Transverse colon (tissue), 4 donors: ENCODE measurements at places on chromosomes 6 and 20. TPM values are rescaled to one million over a fixed set of nuclear protein-coding genes. Genes with fewer than 3 reads are reported as not detected.

GRCh38 chr20:63878899-63879663 is 14.0 kb downstream of the TPD52L2 start:
- no peaks in the 10 kb centered on the region for H3K27me3 ChIP-seq
- no peak overlapping the region for H3K4me3 ChIP-seq
- no peaks in the 10 kb centered on the region for H3K4me1 ChIP-seq
- DNase-seq, result no peak
- H3K36me3 ChIP-seq, result no peaks in the 10 kb centered on the region

GRCh38 chr20:63652192-63652980 is 838 bp downstream of the STMN3 start:
- H3K4me1 ChIP-seq, result peaks cover 31% of the 10 kb centered on the region
- no peak for DNase-seq
- H3K36me3 ChIP-seq, result no peaks in the 10 kb centered on the region
- H3K27me3 ChIP-seq, result peaks cover 36% of the 10 kb centered on the region
- H3K4me3 ChIP-seq, result peak overlapping the region; percentile 52

- DNase-seq, result no peak
- H3K4me3 ChIP-seq, result no peak overlapping the region
- no peaks in the 10 kb centered on the region for H3K4me1 ChIP-seq
- no peaks in the 10 kb centered on the region for H3K27me3 ChIP-seq
- H3K27ac ChIP-seq, result no peak overlapping the region
- H3K36me3 ChIP-seq, result no peaks in the 10 kb centered on the region
Measured at GRCh38 chr6:132461958-132462357, 51.0 kb downstream of the STX7 start.

- peak overlapping the region; percentile 79 for H3K27ac ChIP-seq
- peaks cover 8% of the 10 kb centered on the region for H3K4me1 ChIP-seq
- no peaks in the 10 kb centered on the region for H3K36me3 ChIP-seq
- DNase-seq, result no peak
Measured at GRCh38 chr6:143451531-143451930, 926 bp downstream of the PEX3 start.

COL11A2 gene
- not detected for total RNA-seq

GRCh38 chr6:42449917-42450476 is 1.7 kb downstream of the TRERF1 start:
- H3K27me3 ChIP-seq, result no peaks in the 10 kb centered on the region
- H3K27ac ChIP-seq, result peak overlapping the region; percentile 92
- no peak for DNase-seq
- peak overlapping the region; percentile 52 for H3K4me3 ChIP-seq

DNA sequence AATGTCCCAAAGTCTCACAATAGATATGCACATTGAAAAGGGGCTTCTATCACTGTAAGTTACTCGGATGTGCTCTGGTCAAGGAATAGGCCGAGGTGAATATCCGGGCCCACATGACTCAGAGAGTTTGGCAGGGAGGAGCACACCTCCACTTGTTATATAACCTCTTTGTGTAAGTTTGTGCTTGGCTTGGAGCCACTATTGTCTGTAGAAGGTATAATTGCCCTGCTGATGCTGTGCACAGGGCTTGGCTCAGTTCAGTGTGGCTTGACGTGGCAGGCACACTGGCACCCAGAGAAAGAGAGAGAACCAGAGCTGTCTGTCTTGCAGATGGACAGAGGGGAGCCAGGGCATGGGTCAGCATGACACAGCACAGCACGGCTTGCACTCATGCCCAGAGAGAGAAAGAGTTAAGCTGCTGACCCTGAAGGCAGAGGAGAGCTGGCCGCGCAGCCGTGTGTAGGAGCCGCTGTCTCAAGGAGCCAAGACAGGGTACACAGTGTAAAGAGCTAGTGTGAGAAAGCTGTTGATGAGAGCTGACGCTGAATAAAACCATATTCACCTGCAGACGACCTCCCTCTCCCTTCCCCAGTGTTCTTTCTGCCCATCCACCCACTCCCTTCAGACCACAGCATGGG is 482.5 kb downstream of the C6orf118 start:
- DNase-seq, result no peak
- no peaks in the 10 kb centered on the region for H3K27me3 ChIP-seq
- no peaks in the 10 kb centered on the region for H3K4me1 ChIP-seq

DNA sequence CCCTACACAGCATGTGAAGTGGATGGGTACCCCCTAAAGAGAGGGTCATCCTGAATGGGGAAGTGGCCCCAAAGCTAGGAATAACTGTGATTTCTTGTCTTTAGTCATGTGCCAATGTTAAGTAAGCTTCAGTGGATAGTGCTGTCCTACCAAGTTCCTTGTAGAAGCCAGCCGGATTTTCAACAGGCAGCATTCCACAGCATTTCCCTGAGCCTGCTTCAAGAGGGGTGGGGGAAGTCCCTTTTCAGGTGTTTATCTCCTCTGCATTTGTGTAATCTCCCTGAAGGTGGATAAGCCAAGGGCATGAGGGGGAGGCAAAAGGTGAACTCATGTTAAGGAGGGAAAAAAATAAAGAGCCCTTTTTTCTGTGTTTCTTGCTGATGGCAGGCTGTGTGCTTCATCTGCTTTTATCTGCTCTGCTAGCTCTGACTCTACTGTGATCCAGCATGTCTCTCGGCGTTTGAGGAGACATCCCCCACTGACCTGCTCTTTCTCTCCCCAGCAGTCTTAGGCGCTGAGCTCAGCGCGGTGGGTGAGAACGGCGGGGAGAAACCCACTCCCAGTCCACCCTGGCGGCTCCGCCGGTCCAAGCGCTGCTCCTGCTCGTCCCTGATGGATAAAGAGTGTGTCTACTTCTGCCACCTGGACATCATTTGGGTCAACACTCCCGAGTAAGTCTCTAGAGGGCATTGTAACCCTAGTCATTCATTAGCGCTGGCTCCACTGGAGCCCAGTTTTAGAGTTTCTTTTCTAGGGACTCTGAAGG is 1.9 kb downstream of the EDN1 start:
- H3K27ac ChIP-seq, result peak overlapping the region; percentile 75
- H3K4me3 ChIP-seq, result peak overlapping the region; percentile 34
- H3K4me1 ChIP-seq, result peaks cover 2% of the 10 kb centered on the region

DNA sequence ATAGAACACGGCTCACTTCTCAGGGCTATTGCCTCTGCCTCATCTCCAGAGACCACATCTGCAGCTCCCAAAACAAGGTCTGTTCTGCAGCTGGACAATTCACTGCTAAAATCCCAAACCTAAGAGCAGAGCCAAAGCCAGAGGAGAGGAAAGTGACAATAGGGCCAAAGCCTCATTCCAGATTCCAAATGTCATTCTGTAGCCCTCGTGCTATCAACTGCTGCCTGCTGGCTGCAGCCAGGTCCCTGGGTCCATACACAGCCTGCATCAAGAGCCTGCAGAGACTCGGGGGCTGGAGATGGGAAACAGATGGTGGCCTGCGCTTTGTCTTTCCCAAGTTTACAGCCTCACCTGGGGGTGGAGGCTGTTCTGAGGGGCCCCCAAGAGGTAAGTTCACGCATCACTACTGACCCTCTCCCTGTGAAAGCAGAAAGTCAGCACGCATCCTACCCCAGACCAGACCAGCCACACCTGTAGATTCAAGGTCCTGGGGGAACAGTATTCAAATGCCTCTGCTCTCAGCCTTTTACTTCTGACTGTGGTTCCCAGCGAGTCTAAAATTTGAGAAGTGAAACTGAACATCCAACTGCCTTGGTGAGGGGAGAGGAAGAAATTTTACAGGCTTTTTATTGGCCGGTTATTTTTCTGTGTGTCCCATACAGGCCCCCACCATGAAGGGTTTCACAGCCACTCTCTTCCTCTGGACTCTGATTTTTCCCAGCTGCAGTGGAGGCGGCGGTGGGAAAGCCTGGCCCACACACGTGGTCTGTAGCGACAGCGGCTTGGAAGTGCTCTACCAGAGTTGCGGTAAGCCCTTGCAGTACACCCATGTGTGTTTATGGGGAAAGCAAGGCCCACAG is at the start of gene LY86:
TSS of gene LY86 (plus strand) at position 657 of the 860 bp plus-strand sequence. CDS start at position 672, 15 bp downstream.
- no peaks in the 10 kb centered on the region for H3K36me3 ChIP-seq
- H3K4me3 ChIP-seq, result no peak within 1 kb of the TSS
- no peaks in the 10 kb centered on the region for H3K4me1 ChIP-seq
- peak within 1 kb of the TSS; percentile 19 for H3K27ac ChIP-seq
